Glutamatergic neuron (in vitro differentiated cells): ENCODE measurements at places on chromosomes 7 and 10. TPM values are rescaled to one million over a fixed set of nuclear protein-coding genes. Genes with fewer than 3 reads are reported as not detected.

TRIM73 gene
- total RNA-seq = 11.2 TPM

SCART1 gene
- 3.8 TPM for total RNA-seq

SLF2 gene
- 35.9 TPM for total RNA-seq

CCDC3 gene
- 13.8 TPM for total RNA-seq

DLG5 gene
- total RNA-seq = 35.5 TPM

INPP5A gene
- total RNA-seq = 36.3 TPM

ACSM6 gene
- not detected for total RNA-seq

MRLN gene
- total RNA-seq = not detected

FAM180A gene
- not detected for total RNA-seq

NT5C2 gene
- total RNA-seq = 68.5 TPM

LOXL4 gene
- total RNA-seq = 6.1 TPM

STOX1 gene
- total RNA-seq = 0.47 TPM

GDF10 gene
- not detected for total RNA-seq
